ENCODE measurements at places on chromosomes 12 and 14.

- DNase-seq = no peak
These were observed 22.0 kb upstream of the TMED10 start for GRCh38 chr14:75198291-75198933.

DNA sequence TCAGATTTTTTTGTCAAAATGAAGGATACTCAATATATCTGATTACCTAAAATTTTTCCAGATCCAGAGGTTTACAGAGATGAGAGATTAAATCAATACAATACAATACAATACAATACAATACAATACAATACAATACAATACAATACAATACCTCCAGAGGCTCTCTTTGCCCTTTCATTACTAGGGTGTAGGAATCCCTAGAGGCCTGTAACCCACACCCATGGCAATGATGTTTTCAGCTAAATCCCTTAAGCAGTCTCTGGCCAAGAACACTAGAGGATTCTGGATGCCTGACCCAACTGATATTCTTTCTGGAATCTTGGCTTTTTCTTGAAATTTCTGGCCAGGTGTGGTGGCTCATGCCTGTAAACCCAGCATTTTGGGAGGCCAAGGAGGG is 23.7 kb upstream of the AEBP2 start:
- no peak for DNase-seq

DNA sequence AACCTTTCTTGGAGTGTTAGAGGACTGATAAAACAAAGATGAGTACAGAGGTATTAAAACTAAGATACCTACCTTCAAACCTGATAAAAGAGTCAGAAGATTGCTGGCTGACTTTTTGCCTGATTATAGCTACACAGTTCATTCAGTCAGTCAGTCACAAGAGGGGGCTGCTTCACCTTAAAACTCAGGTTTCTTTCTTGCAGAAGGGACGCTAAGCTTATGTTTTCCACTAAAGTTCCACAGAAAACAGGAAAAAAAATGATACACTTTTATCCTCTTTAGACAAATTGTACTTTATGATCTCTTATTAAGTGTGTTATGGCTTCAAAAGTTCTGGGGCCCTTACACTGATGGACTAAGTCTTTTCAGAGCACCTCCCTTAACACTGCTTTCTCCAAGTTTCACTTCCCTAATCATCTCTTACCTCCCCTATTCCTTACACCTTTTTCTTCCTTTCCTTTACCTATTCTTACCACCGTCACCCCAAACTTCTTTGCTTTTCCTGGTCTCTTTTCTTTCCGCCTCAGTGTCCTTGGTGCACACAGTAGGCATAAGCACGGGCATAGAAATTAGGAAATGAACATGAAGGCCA is 448.7 kb upstream of the OR4E1 start:
- DNase-seq = no peak

DNA sequence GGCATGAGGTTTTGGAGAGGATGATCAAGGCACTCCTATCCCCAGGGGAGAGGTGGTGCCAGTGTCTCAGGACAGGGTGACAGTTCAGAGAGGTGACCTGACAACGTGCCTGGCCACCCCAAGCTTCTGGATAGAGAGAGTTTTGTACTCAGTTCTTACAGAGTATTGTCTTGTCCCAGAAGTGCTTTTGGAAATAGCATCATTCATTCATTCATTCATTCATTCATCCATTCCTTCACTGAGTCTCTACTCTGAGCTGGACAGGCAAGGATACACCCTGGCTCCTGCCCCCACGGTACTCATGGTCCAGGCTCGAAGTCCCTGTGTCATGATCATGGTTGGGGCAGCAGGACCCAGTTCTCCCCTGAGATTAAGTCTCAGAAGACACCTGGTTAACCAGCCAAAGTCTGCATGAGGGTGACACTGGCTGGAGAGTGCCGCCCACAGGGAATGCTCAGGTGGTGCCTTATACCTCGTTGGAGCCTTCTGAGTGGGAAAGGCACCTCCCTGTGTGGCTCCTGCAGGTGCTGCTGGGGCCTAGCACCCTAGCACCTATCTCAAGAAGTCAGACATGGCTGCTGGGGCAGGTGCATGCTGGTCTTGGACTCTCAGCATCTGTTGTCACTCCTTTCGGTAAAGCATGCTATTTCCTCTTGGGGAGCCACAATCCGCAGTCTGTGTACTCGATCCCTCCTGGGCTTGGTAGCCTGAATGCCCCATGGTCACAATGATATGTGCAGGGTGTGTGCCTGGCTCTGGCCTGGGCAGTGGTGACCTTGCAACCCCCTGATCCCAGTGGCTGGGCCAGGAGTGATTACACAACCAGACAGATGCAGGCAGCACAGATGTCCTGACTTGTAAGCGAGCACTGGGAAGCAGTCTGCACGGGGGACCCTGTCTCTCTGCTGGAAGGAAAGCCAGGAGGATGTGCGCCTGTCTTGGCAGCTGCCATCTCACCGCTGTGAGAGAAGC is 57.8 kb downstream of the C14orf132 start:
- DNase-seq = no peak

GRCh38 chr12:10067942-10068341 is 30.8 kb downstream of the CLEC1A start:
- DNase-seq = no peak

DNA sequence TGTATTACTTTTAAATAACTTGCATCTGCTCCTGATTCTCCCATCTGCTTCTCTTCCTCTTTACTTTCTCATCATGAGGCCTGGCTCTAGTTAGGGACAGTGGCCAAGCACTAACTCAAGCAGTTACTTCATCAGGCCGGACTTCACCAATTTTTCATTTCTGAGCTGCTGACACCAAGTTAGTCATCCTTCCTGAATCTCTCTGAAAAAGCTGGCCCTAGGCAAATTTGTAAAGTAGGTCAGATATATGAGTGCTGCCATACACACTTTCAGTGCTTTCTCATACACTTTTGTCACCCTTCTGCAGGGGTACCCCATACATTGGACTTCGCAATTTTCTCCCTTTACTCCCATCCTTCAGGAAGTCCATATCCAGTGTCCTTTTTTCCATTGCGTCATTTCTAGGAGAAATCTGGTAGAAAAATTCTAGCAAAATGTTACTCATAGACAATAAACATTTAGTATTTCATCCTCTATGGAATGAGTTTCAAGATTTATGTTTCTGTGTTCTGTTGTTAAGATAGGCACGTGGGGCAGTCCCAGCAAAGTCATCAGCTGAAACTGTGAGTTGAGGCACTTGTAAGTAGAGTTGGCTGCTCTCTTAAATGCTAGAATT is 276.8 kb upstream of the TMPO start:
- no peak for DNase-seq

DNA sequence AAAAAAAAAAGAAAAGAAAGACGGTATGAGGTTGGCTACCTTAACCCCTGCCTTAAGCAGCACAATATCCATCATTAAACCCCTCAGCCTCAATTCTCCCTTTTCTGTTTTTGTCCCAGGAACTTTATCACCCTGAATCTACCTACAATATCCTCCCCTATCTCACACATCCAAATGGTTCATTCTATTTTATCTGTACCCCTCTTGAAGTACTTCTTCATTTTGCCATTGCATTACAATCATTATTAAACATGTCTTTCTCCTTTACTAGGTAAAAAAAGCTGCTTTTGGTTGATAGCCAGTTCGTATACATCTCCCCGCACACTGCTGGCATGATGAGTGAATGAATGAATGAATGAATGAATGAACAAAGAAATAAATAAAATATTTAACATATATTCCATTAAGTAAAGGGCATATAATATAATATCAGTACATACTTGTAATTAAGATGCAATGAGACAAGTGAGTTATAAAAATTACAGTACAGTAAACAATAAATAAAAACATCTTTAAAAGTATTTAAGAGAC is 364 bp upstream of the GPR65 start:
- no peak for DNase-seq

DNA sequence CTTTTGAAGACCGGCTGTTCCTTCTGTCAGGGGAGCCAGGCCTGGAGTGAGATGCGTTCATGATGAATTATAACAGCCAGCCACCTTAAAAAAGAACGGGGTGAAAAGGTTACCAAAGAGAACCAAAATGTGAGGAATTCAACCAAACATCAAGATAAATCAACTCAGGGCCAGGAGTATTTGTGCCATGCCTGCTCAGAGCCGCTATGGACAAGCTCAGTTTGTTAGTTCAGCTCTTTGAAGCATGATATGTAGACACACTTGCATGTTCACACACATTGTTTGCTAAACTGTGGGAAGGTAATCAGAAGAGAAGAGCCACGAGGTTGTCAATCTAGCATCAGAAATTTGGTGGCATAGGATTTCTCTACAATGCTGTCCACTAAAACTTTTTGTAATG is 367.4 kb upstream of the TBX3 start:
- DNase-seq = no peak

Data from stimulated activated CD8-positive, alpha-beta memory T cell treated with anti-CD3 and anti-CD28 coated beads, Interleukin-15, amount 100 ng/mL, for 48 hours (primary cell).